ENCODE measurements at places on chromosomes 5 and 9.

GRCh38 chr5:126515337-126515736 is 79.7 kb downstream of the ALDH7A1 start:
- DNase-seq: no peak

GRCh38 chr5:132754111-132754510 is 6.9 kb downstream of the CCNI2 start:
- DNase-seq: no peak

DNA sequence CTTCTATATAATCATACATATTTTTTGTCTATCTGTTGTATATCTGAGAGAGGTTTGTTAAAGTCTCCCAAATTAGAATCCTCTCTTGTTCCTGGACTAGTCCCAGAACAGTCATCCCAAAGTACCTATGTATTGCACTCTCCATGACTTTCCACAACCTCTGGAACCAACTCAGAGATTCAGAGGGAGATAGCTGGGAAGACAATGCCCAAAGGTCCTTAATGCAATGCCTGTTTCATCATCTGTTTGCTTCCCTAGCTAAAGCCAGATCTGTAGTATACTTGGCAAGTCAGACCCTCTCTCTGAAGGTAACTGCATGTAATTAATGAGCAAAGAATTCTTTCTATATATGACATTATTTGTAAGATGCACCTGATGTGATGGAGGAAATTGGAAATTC is 89.4 kb downstream of the ZNF474 start:
- no peak for DNase-seq

DNA sequence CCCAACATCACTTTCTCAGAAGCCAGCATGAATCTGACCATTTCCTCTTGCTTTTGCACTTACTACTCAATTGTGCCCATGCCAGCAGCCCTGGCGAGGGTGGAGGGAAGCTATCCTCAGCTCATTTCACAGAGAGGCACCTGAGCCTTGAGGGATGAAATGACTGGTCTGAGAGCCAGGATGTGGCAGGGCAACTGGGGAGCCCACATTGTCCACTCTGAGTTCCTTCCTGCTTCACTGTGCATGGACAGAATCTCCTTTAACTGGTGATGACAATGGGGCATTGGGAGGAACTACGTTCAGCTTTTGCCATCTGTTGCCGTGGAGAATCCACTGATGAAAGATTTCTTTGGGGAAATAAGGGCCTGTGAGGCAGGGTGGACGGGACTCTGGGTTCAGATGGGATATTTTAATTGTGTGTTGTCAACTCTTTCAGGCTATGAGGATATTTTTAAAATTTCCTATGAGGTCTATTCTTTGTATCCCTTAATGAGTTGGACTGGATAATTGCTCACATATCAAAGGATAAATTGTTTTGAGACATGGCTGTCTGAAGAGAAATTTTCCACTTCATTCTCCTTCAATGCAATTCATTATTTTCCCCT is 78.3 kb downstream of the TNC start:
- DNase-seq: peak; percentile 63

DNA sequence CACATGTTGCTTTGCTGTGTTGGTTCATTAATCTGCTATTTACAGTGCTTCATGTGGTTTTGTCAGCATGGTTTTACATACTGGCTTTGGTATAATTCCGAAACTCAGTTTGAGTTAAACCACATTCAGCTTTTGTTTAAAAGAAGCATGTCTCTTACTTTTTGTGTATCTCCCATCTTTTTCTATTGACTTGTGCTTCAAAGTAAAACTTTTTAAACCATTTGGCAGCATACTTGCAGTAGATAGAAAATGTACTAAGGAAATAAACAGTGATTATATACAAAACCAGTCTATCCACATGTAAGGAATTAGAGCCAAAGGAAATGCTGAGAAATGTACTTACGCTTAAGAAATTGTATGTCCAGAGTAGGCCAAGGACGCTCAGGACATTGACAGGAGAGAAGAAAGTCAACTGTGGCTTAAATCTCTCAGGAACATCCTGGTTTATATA is 286.9 kb downstream of the ARHGEF28 start:
- DNase-seq: no peak

DNA sequence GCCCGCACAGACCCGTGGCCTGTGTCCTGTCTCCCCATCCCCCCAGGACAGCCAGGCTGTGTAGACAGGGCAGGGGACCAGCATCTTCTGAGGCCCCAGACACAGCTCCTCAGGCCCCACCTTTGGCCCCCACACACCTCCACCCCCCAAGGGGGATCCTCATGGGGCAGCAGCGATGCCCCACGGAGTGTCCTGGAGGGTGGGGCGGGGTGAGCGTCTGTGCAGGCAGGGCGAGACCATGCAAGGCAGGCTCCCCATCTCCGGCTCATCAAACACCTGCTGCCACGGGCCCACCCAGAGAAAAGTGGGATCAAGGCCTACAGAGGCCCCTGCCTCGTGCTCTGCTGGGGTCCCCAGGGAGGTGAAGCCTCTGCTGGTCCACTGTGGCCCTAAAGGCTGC is 118.7 kb upstream of the FOXD4L5 start:
- no peak for DNase-seq

- no peak for DNase-seq
Observed at GRCh38 chr9:34465468-34465867, 6.9 kb downstream of the DNAI1 start.

DNA sequence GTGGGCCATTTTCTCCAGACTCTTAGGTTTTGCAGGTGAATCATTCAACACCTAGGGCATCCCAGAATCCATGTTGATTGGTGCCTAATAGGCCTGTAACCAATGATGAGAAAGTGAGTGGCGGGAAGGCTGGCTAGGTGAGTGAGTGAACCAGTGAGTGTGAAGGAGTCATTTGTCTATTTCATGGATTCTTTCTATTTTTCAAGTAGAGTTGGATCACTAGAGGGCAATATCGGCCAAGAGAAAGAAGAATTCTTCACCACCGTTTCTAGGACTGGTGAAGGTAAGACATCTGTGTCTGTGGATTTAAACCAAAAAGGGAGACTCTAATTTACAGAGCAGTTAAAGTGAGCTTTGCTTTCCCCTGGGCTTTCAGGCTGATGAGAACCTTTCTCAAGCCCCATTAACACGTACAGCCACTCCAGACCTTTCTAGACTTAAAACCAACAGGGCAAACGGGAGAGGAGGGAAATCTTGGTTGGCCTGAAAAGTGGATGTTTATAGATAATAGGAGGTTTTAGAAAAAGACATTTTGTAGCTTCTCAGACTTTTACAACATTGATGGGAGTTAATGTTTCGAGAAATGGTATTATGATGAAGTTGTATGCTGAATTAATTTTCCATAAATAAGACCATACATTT is 114.3 kb upstream of the IL12B start:
- peak; percentile 25 for DNase-seq

DNA sequence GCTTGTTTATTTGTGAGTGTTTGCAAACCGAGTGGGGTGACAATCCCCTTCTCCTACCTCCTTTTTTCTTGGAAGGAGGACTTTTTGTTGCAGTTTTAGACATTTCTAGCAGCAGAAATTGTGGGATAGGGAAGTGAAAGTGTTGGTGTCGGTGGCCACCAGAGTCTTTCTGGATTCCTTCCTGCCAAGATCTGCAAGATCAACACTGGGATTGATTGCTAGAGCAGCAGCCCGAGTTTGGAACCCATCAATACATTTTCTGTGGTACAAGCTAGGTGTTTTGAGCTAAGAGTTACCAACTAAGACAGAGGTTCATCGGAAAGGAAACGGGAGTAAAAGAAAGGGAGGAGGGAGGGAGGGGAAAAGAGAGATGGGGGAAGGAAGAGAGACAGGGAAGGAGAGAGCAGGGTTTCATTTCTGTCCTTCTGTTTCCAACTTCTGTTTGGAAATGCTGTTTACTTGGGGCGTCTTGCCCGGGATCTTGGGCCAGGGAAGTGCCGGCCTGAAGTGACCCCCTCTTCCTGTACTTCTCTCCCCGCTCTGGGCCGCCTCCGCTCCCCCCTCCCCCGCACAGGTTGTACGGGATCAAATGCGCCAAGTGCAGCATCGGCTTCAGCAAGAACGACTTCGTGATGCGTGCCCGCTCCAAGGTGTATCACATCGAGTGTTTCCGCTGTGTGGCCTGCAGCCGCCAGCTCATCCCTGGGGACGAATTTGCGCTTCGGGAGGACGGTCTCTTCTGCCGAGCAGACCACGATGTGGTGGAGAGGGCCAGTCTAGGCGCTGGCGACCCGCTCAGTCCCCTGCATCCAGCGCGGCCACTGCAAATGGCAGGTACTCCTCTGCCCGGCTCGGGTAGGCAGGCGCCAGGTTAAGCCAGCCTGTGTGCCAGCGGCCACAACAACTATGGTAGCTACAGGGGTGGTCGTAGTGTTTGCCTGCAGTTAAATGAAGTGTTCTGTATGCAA is 4.0 kb downstream of the ISL1 start:
- DNase-seq: no peak

DNA sequence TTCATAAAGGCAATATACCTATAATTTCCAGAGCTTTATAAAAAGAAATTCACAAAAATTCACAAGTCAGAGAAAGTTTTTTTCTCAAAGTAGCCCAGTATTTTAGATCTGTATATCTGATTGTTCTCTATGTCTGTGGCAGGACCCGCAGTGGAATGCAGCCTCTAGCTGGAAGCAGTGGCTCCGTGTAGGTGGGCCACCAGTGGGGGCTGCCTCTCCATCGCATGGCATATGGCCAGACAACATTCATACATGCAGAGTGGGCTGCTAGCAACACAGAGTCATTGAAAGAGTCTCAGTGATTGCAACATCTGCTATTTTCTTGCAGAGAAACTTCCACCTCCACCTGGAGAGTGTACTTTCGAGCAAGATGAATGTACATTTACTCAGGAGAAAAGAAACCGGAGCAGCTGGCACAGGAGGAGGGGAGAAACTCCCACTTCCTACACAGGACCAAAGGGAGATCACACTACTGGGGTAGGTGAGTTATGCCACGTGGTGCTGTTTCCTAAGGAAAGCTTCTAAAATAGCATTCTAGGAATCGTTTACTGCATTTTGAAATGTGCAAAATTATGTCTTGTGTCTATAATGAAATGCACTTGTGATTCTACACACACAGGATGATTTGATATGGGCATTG is 88.5 kb upstream of the SMC5 start:
- DNase-seq: no peak

DNA sequence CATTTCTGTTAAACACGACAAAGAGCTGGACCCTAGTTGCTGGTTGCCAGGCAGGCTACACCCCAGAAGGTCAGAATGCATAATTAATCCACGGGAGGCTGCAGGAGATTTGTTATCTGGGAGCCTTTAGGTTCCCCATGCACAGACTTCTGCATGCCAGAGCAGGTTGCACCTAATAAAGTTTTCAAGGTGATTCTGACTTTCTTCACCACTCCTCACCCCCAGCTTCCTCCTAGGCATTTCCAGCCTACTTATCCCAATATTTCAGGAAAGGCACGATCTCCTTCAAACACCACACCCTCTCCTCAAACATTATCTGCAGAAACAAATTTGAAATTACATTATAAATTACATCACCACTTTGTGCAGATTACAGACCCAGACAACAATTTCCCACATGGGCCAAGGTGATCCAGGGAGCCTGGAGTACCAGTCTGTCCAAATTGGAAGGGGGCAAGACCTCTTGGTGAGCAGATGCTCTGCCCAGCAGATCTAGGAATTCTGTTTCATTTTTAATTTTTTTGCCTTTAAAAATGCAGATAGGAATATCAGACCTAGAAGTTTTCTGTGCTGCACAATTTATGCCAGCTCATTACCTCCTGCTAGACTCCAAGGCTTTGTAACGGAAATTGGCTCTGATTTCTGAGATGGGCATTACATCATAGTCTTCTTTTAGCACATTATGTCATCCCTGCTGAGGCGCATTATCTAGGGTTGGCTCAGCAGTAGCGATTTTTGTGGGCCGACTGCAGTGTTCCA is 363.4 kb upstream of the SLC30A5 start:
- DNase-seq: no peak

Measured in COLO829 (cell line).